NAMALWA (cell line): ENCODE measurements at places on chromosomes 12 and 14.

GRCh38 chr14:52185178-52185577, 82.3 kb upstream of the PTGDR start:
- no peak for DNase-seq

GRCh38 chr12:105575235-105575634, 244.7 kb downstream of the C12orf75 start:
- no peak for DNase-seq

GRCh38 chr12:52744493-52745156, 32.5 kb downstream of the KRT76 start:
- DNase-seq = no peak

GRCh38 chr14:35932136-35932535, 106.0 kb downstream of the BRMS1L start:
- no peak for DNase-seq

DNA sequence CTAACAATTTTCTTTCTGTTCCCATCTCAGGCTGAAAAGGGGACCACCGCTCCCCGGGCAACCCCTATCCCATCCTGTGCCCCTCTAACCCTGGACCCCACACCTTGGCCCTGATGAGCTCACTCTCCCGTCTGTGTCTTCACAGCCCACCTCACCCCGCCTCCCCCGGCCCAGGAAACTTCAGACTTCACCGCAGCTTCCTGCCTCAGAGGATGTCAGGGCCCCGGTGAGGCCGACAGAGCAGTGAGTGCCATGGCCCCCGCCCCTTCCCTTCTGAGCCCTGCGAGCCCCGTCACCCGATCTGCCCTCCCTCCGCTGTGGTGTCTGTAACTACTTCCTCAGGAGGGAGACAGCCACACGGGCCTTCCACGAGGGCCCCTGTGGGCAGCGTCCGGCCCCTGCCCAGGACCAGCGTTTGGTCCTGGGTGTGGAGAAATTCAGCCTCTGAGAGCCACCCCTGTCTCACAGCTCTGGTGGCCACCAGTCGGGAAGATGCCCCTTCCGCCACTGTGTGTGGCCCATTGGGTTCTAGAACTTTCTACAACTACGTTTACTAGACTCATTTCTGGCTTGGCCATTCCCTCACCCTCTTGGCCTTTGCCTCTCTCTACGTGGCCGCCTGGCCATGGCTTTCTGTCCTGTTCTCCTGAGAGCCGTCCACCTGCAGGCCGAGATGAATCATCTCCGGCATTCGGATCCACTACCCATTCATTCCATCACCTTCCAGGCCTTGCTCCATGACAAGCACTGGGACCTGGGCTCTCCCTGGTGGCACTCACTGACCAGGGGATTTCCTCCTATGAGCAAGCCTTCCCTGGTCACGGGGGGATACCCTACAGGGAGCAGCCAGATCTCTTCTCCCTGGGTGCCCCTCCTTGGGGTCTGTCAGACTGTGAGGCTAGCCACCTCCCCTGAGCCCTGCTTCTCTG, 3.4 kb downstream of the RHOF start:
- peak; percentile 93 for DNase-seq

DNA sequence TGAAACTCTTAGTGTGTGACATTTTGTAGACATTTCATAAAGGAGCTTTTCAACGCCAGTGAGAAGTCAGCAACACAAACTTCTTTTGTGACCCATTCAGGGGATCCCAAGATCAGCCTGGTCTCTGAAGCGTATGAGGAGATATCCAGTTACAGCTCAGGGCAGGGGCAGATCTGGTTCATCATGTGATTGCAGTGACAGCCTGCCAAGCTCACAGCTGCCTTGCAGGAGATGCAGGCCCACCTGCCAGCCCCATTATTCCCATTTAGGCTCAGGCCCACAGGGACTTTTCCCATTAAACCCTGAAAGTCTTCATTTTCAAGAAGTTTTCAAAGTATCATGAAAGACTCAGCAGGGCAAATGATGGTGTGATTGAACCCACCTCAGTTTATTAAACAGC, 38.3 kb downstream of the SRGAP1 start:
- no peak for DNase-seq

DNA sequence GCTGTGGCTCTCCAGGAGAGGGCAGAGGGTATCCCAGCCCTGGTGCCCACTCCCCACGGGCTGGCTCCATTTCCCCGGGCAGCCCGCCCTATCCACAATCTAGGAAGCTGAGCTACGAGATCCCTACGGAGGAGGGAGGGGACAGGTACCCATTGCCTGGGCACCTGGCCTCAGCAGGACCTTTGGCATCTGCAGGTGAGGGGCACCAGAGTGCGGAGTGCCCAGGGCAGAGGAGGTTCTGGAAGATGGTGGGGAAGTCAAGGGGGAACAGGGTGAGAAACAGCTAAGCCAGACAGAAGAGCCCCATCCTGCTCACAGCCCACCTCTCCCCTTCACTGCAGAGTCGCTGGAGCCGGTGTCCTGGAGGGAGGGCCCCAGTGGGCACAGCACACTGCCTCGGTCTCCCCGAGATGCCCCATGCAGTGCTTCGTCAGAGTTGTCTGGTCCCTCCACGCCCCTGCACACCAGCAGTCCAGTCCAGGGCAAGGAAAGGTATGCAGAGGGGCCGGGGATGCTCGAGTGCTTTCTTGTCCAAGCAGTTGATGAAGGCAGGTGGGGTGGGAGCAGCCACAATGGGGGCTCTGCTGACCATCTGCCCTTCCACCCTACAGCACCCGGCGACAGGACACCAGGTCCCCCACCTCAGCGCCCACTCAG, 10.3 kb downstream of the TNS2 start:
- DNase-seq = no peak

GRCh38 chr12:95674163-95674562, 116.4 kb downstream of the NTN4 start:
- no peak for DNase-seq

DNA sequence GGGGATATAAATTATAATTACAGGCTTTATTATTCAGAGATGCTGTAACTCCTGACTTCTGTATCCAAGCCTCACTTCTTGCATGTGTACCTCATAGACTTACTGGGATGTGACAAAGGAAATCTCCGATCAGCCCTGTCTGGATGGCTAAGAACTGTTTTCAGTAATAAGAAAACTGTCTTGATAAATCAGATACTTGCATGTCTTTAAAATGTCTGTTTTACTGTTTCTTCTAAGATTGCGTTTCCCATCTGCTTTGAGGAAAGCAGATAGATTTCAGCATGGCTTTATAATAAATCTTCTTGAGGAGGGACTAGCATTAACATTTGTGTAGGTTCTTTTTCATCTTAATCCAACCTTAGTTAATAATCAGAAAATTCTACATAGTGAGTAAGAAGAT, 395.9 kb downstream of the EGLN3 start:
- no peak for DNase-seq

- DNase-seq = no peak
These were observed 431.0 kb downstream of the MED13L start for GRCh38 chr12:115846516-115846915.

DNA sequence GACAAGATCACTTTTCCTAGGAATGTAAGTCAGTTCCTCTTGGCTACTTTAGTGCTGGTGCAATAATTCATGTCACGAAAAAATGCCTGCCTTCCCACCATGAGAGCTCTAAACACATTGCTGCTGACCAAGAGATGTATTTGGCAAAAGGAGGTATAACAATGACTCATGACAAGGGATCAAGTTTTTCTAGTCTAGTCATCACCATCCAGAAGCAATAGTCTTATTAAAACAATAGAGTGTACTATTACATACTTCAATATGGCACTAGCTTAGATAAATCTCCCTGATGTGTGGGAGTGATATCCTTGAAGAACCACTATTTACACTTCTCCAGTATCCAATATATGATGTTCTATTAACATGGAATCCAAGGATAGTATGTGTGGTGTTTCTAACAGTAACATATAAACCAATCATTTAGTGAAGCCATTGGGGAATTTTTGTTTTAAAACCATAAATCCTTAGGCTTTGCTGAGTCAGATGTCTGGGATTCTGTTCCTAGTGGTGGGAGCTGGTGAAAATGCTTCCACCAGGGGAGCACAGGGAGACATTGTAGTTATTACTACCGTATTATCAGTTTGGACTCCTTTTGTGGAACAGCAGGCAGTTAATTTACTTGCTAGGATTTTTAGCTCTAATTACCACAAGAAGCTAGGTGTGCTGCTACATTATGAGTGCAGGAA, 1387.5 kb downstream of the LRFN5 start:
- DNase-seq = no peak

DNA sequence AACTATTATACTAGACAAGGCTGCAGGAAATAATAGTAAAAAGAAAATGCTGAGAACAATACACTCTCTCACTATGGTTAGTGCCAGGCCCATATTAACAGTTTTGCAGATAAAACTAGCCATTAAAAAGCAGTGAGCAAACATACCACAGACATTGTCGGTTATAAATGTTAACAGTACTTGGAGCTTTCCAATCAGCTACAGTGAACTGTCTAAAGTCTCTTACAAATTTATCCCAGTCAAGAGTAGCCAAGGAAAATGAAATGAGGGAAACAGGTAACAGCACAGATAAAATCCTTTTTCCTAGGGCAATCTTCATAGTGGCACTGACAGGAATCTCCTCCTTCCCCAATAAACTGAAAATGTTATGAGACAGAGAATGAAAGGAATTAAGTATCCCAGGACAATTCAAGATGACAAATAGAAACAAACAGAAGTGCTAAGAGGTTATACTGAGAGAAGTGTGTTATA, 30.8 kb downstream of the PAWR start:
- no peak for DNase-seq

- no peak for DNase-seq
These were observed 303.9 kb downstream of the CACNA1C start for GRCh38 chr12:2356601-2357125.

GRCh38 chr14:104343690-104344640, 205.6 kb downstream of the KIF26A start:
- no peak for DNase-seq

DNA sequence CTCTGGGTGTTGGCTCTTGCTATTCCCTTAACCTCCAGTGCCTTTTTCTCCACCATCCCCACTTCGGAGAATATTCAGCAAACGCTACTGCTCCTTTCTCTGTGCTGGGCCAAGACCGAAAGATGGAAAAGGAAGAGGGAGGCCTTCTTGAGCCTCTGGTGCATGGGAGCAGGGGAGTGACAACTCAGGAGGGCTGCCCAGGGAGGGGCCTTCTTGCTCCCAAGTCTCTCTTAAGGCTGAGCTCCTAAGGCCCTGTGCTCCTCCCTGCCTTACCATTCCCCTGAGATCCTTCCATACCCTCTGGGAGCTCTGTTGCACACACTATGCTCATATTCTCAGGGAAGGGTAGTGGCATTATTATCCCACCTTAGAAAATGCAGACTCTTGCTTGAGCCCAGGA, 34.9 kb downstream of the SH2B3 start:
- no peak for DNase-seq

DNA sequence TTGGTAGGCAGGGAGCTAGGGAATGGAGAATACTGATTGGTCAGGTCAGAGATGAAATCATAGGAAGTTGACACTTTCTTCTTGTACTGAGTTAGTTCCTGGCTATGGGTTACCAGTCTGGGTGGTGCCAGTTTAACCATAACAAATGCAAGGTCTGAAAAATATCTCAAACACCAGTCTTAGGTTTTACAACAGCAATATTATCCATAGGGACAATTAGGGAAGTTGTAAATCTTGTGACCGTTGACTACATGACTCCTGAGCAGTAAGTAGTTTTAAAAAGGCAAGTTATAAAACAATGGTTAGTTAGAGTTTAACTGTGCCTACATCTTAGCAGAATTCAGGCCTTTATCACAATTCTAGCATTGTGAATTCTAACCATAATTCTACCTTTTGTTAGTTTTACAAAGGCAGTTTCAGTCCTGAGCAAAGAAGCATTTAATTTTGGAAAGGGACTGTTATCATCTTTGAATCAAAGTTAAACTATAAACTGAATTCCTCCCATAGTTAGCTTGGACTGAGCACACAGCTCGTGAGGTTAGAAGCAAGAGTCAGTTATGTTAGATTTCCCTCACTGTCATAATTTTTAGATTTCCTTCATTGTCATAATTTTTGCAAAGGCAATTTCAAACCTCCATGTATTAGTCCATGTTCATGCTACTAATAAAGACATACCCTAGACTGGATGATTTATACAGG, 19.7 kb upstream of the MON2 start:
- DNase-seq = no peak

- DNase-seq = no peak
These were observed 115.2 kb upstream of the MAP1LC3B2 start for GRCh38 chr12:116443821-116444589.

DNA sequence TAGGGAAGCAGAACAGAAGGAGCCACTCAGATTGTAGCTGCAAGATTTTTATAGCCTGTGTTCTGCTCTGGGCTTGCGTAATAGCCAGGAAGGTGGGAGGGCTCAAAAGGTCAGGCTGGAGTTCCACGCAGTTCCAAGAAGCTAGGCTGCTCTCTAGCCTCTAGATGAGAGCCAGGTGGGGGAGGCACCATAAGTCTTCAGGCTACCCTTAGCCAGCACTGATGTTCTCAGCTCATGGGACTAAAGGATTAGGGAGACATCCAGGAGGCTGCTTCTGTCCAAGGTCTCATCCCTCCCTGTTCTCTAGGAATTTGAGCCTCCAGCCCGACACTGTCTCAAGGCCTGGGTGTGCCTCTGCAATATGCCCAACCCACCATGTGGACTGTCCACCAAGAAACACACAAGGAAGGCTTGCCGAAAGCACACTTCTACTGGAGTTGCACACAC, 1.7 kb downstream of the LMBR1L start:
- DNase-seq = no peak

DNA sequence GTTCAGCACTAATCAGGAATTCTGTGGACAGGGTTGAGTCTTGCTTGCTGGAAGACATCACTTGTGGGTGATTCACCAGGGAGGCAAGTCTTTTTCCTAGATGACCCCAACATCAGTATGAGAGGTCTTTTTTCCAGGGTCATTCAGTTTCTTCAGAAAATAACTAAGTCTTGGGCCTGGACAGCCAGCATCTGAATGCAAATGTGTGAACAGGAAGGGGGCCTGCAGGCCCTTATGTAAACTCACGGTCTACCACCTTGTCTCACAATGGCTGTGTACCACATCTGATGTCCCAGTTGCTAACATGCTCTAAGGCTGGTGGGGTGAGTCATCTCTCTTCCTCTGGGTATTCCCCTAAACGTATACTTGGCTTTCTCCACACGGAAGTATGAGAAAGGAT, 79.2 kb downstream of the HECTD4 start:
- peak; percentile 10 for DNase-seq

- no peak for DNase-seq
These were observed 155.5 kb upstream of the KRR1 start for GRCh38 chr12:75666939-75667334.

GRCh38 chr12:10372559-10372958, 17.3 kb downstream of the KLRK1 start:
- DNase-seq = no peak

DNA sequence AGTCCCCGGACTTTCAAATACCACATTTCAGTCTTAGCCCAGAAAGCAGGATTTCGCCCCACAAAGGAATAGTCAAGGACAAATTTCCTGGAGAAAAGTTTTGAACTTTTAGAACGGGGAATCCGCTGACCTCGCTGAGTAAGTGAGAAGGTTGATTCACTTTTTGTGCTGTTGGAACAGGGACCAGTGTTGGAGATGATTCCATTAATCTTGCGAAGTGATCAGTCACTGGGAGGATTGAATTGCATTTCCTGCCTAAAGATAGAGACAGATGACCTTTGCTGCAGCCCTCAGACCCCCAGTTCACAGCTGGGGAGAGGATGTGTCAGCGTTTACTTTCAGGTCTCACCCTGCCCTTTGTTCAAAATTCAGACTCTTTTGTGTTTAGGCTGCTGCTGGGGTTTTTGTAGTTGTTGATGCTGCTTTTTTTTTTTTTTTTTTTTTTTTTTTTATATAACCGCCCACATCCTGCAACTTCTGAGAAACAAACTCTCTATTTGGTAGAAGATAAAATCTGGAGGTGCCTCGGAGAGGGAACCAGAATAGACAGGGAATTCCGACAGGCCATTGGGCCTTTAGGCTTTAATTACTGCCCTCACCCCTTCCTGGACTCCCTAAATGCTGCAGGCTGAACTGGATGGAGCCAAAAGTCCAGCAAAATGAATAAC, 9.8 kb upstream of the KDM2B start:
- peak; percentile 47 for DNase-seq
